ENCODE measurements at places on chromosomes 5 and 9. TPM values are rescaled to one million over a fixed set of nuclear protein-coding genes. Genes with fewer than 3 reads are reported as not detected.

- no peaks in the 10 kb centered on the region for H3K4me1 ChIP-seq
- H3K27ac ChIP-seq = no peak overlapping the region
- no peak for DNase-seq
- H3K4me3 ChIP-seq = no peak overlapping the region
- no peaks in the 10 kb centered on the region for H3K27me3 ChIP-seq
Observed at GRCh38 chr5:87949676-87950631, 318.7 kb downstream of the TMEM161B start.

GRCh38 chr5:132203916-132204315, 23.7 kb downstream of the P4HA2 start:
- no peak overlapping the region for H3K4me3 ChIP-seq
- DNase-seq = peak; percentile 44
- no peaks in the 10 kb centered on the region for H3K4me1 ChIP-seq
- no peaks in the 10 kb centered on the region for H3K27me3 ChIP-seq
- H3K36me3 ChIP-seq = peaks cover 57% of the 10 kb centered on the region

GRCh38 chr5:9599391-9599790, 30.8 kb downstream of the TAS2R1 start:
- no peak for DNase-seq
- H3K4me3 ChIP-seq = no peak overlapping the region
- no peaks in the 10 kb centered on the region for H3K4me1 ChIP-seq
- H3K27me3 ChIP-seq = no peaks in the 10 kb centered on the region
- H3K27ac ChIP-seq = no peak overlapping the region

- DNase-seq = no peak
- H3K36me3 ChIP-seq = peaks cover 6% of the 10 kb centered on the region
- H3K4me3 ChIP-seq = no peak overlapping the region
Observed at GRCh38 chr9:135924628-135925338, 17.4 kb upstream of the CAMSAP1 start.

GRCh38 chr9:81266674-81267073, 422.7 kb downstream of the TLE1 start:
- no peak for DNase-seq
- H3K27ac ChIP-seq = no peak overlapping the region
- no peaks in the 10 kb centered on the region for H3K27me3 ChIP-seq
- no peaks in the 10 kb centered on the region for H3K36me3 ChIP-seq

- H3K36me3 ChIP-seq = peaks cover 51% of the 10 kb centered on the region
- H3K27ac ChIP-seq = no peak overlapping the region
- no peak overlapping the region for H3K4me3 ChIP-seq
- no peak for DNase-seq
Observed at GRCh38 chr9:68427216-68427977, 71.0 kb downstream of the PGM5 start.

DNA sequence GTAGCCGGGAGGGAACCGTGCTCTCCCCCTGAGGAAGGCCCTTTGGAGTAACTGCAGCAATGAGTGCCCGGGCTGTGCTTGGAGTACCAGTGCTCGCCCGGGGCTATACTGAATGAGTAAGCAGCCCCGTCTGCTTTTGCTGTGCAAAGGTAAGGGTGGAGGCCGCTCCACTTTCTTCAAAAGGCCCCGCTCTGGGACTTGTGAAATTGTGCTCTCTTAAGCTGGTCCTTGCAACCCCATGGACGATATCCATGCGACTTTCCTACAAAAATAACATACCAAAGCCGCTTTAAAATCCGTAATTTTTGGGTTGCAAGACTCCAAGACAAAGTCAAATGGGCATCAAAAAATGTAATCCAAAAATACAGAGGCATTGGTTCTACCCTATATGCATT, 578 bp upstream of the TNFAIP8 start:
- no peaks in the 10 kb centered on the region for H3K36me3 ChIP-seq
- H3K4me3 ChIP-seq = peak overlapping the region; percentile 57
- no peaks in the 10 kb centered on the region for H3K27me3 ChIP-seq
- H3K27ac ChIP-seq = no peak overlapping the region
- H3K4me1 ChIP-seq = peaks cover 8% of the 10 kb centered on the region

DNA sequence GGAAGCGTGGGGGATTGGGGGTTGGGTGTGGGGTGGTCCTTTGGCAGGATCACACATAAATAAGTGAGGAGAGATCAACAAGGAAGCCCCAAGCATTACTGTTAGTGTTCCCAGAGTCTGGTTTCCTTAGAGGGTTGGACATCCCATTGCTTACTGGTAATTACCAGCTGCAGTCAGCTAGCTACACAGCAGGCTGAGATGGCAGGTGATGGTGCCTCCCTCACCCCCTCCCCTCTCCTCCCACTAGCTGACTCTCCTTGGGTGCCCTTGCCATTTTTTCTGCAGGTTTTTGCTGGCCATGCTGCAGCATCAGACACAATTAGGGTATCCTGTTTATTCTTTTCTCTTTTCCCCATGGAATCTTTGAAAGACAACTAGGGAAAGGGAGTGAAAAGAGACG, 107.5 kb upstream of the TLR4 start:
- no peak overlapping the region for H3K27ac ChIP-seq
- DNase-seq = no peak
- H3K27me3 ChIP-seq = no peaks in the 10 kb centered on the region
- H3K4me3 ChIP-seq = no peak overlapping the region
- H3K36me3 ChIP-seq = no peaks in the 10 kb centered on the region
- no peaks in the 10 kb centered on the region for H3K4me1 ChIP-seq

DNA sequence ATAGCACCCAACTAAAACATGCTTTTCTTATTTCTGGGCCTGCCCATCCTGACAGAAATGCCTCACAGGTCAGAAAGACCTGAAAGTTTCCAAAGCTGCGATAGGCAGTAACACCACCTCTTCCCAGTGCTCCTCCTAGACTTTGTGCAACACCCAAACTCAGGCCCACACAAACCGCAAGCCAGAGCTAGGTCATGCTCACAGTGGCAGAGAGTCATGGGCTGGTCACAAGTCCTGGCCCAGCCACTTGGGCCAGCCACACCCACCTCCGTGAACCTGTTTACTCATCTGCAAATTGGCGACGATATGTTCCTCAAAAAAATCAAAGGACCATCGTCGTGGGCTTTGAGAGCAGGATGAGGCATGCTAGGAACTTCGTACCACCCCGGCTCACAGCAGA, 44.0 kb upstream of the SLC25A51 start:
- no peak overlapping the region for H3K4me3 ChIP-seq
- H3K27ac ChIP-seq = peak overlapping the region; percentile 21

GRCh38 chr5:89374818-89375521, 492.0 kb upstream of the MEF2C start:
- no peak overlapping the region for H3K4me3 ChIP-seq
- no peaks in the 10 kb centered on the region for H3K4me1 ChIP-seq
- DNase-seq = no peak
- H3K27me3 ChIP-seq = no peaks in the 10 kb centered on the region

DNA sequence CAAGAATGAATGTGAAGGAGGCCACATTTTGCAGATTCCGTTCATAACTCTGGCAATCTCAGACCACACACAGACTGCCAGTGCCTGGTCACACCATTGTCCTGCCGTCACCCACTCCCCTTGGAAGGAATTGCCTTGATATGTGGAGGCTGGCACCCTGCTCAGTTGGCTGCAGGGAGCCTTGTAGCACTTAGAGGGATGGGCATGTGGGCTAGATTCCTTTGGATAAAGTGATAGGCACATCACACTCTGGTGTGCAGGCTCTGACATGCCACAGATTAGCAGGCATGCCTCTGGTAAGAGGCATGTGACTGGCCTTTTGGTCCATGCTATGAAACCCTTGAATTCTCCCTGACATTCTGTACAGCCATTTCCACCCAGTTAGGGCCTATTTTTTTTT, 254.6 kb upstream of the PIK3R1 start:
- no peaks in the 10 kb centered on the region for H3K36me3 ChIP-seq
- H3K27me3 ChIP-seq = no peaks in the 10 kb centered on the region
- H3K4me1 ChIP-seq = peaks cover 7% of the 10 kb centered on the region
- DNase-seq = no peak

DNA sequence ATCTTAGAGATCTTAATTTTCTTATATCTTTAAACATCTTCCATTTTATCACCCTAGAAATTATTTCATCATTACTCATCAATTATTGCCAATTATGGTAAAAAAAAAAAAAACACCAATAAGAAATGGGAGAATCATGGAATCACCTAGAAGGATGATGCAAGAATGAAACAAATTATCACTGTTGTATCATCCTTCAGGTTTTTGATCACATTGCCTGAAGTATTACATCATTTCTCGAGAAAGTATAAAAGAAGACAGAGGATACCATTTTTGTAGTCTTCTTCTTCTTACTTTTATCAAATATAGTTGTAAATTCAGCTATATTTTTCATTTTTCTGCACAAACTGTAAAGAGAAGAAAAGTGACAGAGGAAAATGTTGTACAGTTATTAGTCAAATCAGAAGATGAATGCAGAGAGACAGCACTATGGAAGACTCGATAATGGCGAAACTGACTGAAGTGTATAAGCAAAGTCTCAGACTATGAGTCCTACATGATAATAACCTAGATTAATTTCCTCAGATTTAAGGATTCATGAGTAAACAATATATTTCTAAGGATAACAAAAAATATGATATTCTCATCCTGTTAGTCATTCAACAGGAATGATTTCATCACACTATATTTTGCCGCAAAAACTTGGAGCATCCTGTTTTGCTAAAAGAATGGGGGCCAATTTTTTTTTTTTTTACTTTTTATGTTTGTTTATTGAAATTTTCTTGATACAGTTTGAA, 5.9 kb upstream of the STC2 start:
- no peak for DNase-seq
- no peak overlapping the region for H3K4me3 ChIP-seq
- H3K36me3 ChIP-seq = no peaks in the 10 kb centered on the region
- peaks cover 19% of the 10 kb centered on the region for H3K4me1 ChIP-seq

- no peak overlapping the region for H3K27ac ChIP-seq
- H3K27me3 ChIP-seq = no peaks in the 10 kb centered on the region
Observed at GRCh38 chr5:30030101-30030500, 1163.4 kb upstream of the CDH6 start.

DNA sequence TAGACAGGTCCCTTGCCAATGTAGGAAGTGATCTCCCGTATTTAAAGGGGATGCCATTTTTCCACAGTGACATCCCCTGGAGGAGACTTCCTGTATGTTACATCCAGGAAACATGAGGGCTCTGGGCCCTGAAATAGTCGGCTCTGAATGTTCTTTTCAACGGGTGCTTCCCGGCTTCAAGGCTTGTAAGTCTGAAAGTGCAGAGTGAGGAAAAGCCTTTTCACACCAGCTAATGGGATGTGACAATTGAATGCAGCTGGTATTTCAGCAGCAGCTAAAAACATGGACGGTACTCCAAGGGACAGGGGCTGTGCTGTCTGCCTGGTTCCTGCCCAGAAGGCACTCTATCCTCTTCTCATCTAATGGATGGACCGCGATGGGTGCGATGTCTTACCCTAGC, 1.4 kb downstream of the IL9 start:
- no peak overlapping the region for H3K4me3 ChIP-seq
- H3K27me3 ChIP-seq = no peaks in the 10 kb centered on the region
- H3K4me1 ChIP-seq = peaks cover 10% of the 10 kb centered on the region
- H3K27ac ChIP-seq = no peak overlapping the region
- peak; percentile 30 for DNase-seq

DNA sequence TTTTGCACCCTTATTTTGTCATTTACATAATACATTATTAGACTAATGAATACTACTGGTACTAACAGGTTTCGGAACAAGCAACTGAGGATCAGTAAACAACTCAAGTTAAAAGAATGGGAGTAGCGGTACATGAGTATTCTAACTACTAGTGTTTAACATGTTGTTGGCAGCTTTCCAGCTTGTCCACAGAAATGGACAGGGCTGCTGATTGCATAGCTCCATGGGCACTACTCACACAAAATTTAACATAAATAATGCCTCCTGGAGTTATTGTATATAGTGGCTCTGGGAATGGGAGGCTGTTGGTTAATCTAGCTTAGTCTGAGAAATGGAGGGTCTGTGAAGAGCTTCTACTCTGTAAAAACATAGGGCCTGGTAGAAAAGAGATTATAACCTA, 6.7 kb downstream of the NCBP1 start:
- H3K4me1 ChIP-seq = no peaks in the 10 kb centered on the region
- H3K4me3 ChIP-seq = no peak overlapping the region
- no peaks in the 10 kb centered on the region for H3K27me3 ChIP-seq
- DNase-seq = no peak

DNA sequence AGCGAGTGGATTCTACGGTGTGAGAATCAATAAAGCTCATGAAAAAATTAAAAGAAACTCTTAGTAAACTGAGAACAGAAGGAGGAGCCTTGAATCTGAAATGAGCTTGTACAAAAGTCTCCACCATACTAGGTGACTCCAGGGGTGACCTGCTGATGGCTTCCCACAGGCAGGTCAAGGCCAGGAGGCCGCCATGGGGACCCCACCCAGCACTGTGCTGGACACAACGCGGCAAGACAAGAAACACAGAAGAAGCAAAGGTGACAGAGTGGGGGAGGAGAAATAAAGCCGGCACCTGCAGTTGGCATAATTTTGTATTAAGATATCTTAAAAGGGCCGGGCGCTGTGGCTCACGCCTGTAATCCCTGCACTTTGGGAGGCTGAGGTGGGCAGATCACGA, 12.1 kb upstream of the SLC6A19 start:
- H3K4me1 ChIP-seq = peaks cover 11% of the 10 kb centered on the region
- H3K36me3 ChIP-seq = no peaks in the 10 kb centered on the region
- H3K4me3 ChIP-seq = no peak overlapping the region
- no peak for DNase-seq
- no peaks in the 10 kb centered on the region for H3K27me3 ChIP-seq

GRCh38 chr5:149317281-149318048, 27.8 kb upstream of the GRPEL2 start:
- no peak for DNase-seq
- H3K36me3 ChIP-seq = peaks cover 42% of the 10 kb centered on the region
- no peak overlapping the region for H3K4me3 ChIP-seq
- no peaks in the 10 kb centered on the region for H3K4me1 ChIP-seq
- no peaks in the 10 kb centered on the region for H3K27me3 ChIP-seq
- H3K27ac ChIP-seq = peak overlapping the region; percentile 66

DNA sequence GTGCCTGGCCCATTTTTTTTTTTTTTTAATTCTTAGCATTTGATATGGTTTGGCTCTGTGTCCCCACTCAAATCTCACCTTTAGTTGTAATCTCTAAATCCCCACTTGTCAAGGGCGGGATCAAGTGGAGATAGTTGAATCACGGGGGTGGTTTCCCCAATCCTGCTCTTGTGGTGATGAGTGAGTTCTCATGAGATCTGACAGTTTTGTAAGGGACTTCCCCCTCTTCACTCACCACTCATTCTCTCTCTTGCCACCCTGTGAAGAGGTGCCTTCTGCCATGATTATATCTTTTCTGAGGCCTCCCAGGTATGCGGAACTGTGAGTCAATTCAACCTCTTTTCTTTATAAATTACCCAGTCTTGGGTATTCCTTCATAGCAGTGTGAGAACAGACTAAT, 27.2 kb downstream of the NDUFAF2 start:
- no peaks in the 10 kb centered on the region for H3K27me3 ChIP-seq
- DNase-seq = no peak
- no peak overlapping the region for H3K27ac ChIP-seq
- H3K4me1 ChIP-seq = no peaks in the 10 kb centered on the region
- no peak overlapping the region for H3K4me3 ChIP-seq

AGXT2 gene
- not detected for total RNA-seq

SMIM33 gene
- not detected for total RNA-seq

SPINK4 gene
- not detected for total RNA-seq

HAVCR1 gene
- total RNA-seq = not detected

CCL27 gene
- not detected for total RNA-seq

TNFSF8 gene
- 0.22 TPM for total RNA-seq

BHMT2 gene
- total RNA-seq = 17.1 TPM
